ENCODE measurements at places on chromosomes 5 and 9.

GRCh38 chr5:27124590-27124989 is 86.2 kb upstream of the CDH9 start:
- DNase-seq, result no peak

DNA sequence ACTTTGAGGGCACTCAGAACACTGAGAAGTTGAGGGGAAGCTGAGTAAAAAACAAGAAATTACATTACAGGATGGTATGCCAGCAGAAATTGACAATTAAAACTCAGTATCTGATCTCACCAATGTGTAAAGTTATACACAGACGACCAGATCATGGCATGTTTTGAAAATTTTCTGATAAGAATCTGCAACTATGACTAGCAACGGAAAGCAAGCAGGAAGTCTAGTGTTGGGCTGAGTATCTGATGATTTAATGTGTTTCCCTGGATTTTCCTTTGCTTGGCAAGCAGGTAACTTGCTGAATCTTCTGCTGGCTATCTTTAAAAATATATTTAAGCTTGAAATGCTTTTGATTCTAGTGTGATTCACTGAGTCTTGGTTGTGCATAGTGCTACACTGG is 5.2 kb upstream of the GCNT4 start:
- no peak for DNase-seq

DNA sequence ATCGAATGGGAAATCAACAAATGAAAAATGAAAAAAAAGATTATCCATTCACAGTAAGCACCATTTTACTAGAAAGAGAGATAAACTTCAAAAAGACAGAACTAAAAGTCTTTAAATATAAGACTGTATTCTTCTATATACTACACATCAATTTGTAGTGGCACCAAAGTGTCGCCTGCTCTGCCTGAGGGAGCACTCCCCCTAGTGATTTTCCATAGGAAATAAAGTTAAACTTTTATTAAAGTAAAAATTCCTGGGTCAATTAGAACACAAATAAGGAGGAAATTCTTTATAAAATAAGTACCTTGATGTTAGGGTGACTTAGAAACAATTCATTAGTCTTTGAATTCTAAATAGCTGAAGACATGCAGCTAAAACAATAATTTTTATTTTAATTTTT is 9.7 kb downstream of the RAD1 start:
- no peak for DNase-seq

- no peak for DNase-seq
Measured at GRCh38 chr5:89878140-89879132, 531.1 kb downstream of the CETN3 start.

GRCh38 chr9:127384016-127384730 is 12.8 kb upstream of the SLC2A8 start:
- no peak for DNase-seq

GRCh38 chr5:32068561-32068960 is 105.6 kb downstream of the GOLPH3 start:
- DNase-seq, result no peak

DNA sequence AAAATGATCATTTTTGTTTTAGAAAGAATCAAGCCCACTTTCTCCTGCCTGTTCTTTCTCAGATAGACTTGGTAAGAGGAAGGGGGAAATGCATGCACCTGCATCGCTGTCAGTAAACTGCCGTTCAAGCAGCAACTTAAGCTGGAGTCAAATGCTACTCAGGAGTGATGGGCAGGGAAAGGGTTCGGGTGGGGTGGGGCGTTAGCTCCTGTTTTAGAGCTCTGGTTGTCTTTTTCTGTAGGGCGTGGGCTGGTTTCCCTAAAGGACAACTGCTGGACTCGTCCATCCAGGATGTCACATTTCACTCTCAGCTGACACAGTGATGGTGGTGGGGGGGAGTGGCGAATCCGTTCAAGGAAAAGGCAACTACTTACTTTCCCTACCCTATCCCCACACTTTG is 75.0 kb downstream of the NDFIP1 start:
- DNase-seq, result no peak

- no peak for DNase-seq
Measured at GRCh38 chr9:2241461-2241835, 226.3 kb downstream of the SMARCA2 start.

GRCh38 chr5:122465031-122465577 is 153.1 kb downstream of the SNCAIP start:
- no peak for DNase-seq

GRCh38 chr9:28782630-28783029 is 1209.3 kb upstream of the C9orf72 start:
- no peak for DNase-seq

GRCh38 chr5:37738057-37738691 is 101.7 kb downstream of the GDNF start:
- peak; percentile 34 for DNase-seq

GRCh38 chr9:108323615-108324014 is 532.2 kb downstream of the ACTL7B start:
- DNase-seq, result no peak

DNA sequence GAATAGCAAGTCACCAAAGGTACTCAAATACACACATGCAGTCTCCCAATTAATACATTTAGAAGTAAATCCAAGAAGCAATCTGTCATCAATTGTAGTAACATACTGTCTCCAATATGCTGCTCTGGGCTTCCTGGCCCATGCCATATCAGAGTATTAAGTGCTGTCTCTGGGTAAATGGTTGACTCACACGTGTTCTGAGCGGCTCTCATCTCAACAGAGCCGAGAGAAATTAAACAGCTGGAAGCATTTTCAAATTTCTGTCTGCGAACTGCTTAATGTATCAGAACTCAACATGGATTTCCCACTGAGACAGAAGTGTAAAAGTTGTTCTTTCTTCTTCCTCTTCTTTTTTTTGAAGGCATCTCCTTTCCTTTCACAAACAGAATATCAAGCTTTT is 247.3 kb upstream of the TAS2R1 start:
- DNase-seq, result no peak

All from activated CD4-positive, alpha-beta memory T cell treated with anti-CD3 and anti-CD28 coated beads, Interleukin-2, amount 10 ng/mL, durations not matched to agents 7 days and 5 days (primary cell).